Kidney epithelial cell (primary cell): ENCODE measurements at places on chromosomes 2 and 18.

DNA sequence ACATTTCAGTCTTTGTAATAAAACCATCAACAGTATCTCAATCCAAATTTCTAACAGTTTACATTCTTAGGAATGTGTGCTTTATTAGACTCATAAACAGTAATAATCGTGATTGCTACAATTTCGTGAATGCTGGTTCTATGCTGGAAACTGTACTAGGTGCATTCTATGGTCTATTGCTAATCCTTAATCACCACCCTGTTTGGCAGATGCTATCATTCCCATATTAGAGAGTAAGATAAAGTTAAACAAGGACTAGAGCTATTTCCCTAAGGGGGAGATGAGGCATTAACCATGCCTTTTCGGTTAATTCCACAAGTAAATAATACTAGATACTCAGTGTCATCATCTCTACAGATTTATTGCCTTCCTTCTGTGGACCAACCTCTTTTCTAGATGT, 244.0 kb downstream of the PAX3 start:
- no peak for DNase-seq

GRCh38 chr2:68992933-68993332, 18.5 kb downstream of the GKN1 start:
- DNase-seq: no peak

DNA sequence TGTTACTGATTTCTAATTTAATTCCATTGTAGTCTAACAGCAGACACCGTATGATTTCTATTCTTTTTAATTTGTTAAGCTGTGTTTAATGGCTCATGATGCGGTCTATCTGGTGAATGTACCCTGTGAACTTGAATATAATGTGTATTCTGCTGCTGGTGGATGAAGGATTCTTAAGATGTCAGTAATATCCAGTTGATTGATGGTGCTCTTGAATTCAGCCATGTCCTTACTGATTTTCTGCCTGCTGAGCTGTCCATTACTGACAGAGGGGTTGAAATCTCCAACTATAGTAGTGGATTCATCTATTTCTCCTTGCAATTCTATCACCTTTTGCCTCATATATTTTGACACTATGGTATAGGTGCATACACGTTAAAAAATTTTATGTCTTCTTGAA, 373.3 kb upstream of the RAB12 start:
- DNase-seq: no peak

DNA sequence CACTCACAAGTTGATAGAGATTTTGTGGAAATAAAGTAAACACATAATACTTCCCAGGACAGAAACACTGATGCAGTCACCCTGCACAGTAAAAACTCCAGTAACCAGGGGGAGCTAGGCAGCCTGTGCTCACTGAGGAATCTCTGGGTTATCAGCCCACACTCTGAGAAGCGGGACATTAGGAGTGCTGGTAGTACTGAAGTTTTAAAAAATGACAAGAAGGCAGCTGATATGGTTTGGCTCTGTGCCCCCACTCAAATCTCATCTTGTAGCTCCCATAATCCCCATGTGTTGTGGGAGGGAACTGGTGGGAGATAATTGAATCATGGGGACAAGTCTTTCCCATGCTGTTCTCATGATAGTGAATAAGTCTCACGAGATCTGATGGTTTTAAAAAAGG, 31.4 kb downstream of the KCTD1 start:
- DNase-seq: no peak

DNA sequence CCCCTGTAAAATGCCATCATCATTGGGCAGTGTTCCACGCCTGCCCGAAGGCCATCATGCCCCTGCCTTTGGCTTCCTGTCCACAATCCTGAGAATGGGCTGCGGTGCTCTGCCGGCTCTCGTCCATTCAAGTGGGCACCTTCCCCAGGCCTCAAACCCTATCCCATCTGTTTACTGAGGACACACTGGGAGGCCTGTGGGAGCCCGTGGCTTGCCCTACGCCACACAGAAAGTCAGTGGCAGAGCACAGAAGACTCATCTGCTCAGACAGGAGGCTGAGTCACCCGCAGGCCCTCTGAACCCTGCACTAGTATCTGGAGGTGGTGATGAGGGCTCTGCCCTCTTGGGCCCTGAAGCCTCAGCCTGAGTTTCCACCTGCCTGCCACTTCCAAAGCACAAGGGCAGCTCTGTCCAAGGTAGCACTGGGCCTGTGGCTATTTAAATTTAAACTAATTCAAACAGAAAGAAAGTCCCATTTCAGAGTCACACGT, 19.1 kb upstream of the ANKRD53 start:
- no peak for DNase-seq

DNA sequence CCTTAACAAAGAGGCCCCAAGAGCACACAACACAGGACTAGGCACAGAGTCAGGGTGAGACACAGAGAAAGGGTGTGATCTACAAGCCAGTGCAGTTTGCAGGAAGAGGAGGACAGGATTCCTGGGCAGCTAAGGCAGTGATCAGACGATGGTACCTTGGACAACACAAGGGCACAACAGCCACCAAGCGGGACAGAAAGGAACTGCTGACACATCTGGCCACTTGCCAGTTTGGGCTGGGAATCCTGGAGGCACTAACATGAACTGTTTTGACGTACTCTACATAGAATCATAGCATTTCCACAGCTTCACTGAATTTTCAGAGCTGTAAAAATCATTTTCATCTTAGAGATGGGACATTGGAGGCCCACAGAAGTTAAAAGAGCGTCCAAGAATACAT, 221.5 kb upstream of the SLC35G4 start:
- DNase-seq: no peak

DNA sequence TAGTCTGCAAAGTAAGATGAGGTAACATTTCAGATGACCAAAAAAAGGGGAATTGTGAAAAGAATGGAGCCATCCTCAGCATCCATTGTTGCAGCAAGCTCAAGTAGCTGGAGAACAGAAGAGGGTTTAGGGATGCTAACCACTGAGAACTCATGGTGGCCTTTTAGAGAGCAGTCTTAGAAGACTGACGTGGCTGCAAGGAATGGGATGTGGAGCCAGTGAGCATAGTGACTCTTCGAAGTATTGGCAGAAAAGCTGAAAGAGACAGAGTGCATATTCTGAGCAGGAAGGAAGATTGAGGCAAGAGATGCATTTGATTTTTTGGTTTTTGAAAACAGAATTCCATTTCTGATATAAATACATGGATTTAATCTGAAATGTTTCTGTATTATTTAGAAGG, 151.2 kb downstream of the UBE2E3 start:
- DNase-seq: no peak

DNA sequence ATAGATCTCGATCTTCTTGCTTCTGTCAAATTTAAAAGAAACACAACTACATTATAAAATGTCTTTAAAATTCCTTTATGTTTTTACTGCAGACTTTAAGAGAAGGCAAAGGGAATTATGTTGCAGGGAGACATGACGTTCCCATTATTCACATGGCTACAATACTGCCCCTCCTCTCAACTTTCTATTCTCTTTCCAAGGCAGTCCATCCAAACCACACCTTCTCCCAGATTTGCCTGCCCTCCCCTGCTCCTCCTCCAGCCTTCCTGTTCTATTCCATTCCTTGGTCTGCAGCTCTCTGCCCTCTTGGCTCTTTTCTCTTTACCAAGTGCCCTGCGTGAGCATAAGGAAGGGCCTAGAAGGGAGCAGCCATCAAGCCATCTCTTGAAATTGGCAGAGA, 61.3 kb downstream of the NABP1 start:
- no peak for DNase-seq

DNA sequence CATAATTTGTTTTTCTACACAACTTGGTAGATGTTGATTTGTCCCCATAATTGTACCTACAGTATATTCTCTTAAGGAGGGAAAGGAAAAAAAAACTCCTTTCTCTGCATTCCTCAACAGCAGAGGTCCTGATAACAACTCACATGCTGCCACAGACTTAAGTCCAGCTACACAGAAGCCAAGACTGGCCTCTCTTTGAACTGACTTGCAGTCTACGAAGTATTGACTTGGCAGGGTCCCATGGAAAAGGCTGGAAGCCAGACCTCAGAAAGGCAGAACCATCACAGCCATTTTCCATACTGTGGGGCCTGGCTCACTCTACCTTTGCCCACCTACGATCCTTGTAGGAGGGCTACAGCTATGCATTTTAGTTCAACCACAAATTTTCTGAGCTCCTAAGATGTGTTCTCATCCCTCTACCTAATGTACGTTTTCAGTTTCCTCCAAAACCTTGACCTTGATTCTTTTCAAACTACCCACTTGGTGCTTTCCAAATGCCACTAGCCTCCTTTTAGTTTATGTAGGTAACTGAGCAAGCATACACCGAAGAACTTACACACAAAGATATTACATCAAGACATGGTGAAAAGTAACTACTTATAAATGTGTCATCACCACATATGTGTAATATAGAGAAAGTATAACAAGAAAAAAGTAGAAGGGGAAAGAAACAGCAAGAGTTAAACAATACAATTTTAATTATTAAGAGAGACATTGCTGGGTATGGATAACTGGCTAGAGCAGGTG, 12.2 kb downstream of the LONRF2 start:
- DNase-seq: no peak

- DNase-seq: no peak
These were observed 48.0 kb downstream of the MGAT5 start for GRCh38 chr2:134301928-134302260.

DNA sequence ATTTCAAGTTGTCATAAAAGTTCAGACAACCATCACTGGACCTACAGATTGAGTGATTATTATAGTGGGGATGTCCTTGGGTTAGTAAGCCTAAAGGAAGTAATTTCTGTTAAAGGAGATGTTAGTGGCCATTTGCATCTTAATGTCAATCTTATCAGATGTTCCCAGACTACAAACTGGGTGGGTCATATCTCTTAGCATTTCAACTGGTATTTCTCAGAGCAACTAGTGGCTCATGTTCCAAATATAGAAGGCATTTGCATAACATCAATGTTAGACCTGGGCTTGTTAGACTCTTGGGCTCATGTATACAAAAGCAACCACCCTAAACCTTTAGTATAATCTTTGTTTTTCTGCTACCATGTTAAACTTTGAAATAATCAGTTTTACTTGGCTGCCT, 17.9 kb downstream of the PLEKHA3 start:
- no peak for DNase-seq

DNA sequence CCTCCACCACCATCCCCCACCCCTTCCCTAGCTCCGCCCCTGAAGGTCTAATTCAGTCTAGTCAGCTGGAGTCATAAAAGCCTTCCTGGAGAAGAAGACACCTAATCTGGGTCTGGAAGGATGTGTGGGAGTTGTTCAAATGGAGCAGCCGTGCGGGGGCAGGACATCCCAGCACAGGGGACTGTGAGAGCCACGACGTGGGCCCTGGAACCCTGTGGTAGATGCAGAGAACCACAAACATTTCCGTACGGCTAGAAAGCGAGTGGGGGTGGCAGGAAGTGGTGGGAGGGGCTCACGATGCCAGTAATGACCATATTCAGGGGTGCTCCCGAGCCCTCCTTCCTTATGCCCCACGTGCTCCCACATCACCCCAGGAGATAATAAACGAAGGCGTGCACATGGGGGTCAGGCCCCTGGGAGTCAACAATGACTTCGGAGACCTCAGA, 20.9 kb upstream of the COL6A3 start:
- no peak for DNase-seq

DNA sequence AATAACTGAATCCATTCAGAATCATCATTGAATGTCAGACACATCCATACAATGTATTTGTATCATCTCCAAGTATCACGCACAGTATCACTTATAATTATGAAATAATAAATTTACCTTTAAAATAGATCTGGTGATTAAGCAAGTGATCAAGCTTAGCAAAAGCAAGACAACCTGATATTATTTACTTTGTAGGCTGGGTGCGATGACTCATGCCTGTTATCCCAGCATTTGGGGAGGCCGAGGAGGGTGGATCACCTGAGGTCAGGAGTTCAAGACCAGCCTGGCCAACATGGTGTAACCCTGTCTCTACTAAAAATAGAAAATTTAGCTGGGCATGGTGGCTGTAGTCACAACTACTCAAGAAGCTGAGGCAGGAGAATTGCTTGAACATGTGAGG, 421.0 kb upstream of the NETO1 start:
- DNase-seq: no peak

DNA sequence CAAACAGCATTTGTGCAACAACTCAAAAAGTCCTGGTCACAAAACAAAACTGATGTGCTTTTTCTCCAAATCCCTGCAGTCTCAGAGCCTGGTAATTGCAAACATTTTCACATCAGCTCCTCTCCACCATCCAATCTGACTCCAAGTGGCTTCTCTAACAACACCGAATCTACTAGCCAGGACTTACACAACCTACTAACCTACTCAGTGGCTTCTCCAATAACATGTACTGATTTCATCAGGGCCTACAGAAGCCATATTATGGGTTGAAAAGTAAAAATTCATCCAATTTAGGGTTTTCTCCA, 104.3 kb downstream of the COLEC12 start:
- DNase-seq: no peak

DNA sequence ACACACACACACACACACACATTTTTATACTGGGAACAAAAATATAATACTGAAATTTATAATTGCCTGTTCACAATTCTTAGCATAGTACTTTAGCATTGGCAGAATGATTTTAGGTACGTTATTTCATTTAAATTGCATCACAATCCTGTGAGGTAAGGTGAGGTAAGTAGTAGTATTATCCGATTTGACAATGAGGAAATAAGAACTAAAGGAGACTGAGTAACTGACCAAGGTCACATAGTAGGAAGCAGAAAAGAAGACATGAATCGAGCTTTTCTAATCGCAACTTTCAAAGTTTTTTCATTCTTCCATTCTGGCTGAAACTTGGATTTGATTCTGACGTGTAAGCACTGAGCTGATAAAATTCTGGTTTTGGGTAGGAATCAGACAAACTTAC, 351.2 kb downstream of the KIAA1328 start:
- DNase-seq: no peak

GRCh38 chr2:70344195-70344594, 42.3 kb upstream of the FAM136A start:
- DNase-seq: no peak

DNA sequence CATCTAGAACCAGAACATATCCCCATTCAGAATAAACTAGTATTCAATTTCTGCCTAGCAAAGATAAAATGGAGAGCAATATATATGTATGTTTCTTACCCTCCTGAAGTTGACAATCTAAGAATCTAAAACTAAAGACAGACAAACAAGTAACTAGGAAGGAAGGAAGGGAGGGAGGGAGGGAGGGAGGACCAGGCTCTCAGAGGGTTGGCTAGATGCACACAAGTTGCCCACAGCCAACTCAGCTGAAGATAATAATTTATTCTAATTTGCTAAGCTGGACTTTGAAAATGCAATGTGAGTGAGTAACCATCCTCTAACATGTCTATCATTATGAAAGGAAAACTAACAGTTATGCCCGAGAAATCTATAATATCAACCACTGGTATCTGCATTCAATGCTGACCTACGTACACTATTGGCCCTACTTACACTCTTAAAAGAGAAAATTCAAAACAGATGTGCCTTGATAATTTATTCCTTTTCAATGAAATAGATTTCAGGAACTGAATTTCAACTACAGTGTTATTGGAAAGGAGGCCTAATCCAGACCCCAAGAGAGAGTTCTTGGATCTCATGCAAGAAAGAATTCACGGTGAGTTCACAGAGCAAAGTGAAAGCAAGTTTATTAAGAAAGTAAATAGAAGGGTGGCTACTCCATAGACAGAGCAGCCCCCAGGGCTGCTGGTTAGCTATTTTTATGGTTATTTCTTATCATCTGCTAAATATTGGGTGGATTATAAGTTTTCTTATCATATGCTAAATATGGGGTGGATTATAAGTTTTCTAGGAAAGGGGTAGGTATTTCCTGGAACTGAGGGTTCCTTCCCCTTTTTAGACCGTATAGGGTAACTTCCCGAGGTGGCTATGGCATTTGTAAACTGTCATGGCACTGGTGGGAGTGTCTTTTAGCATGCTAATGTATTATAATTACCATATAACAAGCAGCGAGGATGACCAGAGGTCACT, 288.5 kb upstream of the SLC39A10 start:
- DNase-seq: no peak

- DNase-seq: no peak
These were observed 72.5 kb downstream of the ACKR3 start for GRCh38 chr2:236642125-236642524.
